ENCODE measurements at places on chromosomes 1 and 21.

GRCh38 chr1:225347123-225347683 lies 80.6 kb downstream of the LBR start:
- DNase-seq: no peak

GRCh38 chr1:40783001-40783905 lies at the start of gene KCNQ4:
TSS of gene KCNQ4 (plus strand) at chr1:40783787. CDS start at chr1:40784094, 307 bp downstream.
- DNase-seq: no peak

DNA sequence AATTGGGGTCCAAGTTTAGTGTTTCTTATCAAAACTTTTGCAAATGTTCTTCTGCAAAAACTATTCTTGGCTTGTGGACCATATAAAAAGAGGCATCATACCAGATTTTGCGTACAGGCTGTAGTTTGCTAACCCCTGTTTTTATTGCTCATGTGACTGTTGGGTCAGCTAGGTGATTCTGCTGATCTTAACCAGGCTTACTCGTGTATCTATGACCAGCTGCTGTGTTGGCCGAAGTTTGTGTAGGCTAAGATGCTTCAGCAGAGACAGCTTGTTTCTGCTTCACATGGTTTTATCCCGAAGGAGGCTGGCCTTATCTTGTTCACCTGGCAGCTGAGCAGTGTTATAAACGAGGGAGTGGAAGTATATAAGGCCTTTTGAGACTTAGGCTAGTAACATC lies 38.2 kb downstream of the POU2F1 start:
- no peak for DNase-seq

DNA sequence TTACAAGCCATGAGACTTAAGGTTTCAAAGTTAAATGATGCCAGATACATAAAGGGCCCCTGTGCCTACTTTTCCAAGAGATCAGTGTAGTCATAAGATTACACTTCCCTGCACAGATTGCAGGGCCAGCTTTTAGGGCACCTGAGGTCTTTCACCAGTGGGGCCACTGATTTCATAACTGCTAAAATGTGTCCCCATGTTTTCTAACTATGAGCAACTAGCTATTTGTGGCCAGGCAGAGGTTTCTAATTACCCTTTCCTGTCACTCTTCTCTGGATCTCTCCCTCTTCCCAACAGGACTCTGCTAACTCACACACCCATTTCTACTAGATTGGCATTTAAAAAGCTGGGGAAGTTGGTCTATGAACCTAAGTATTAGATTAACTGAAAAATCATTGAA lies 207.1 kb upstream of the SGIP1 start:
- DNase-seq: no peak

DNA sequence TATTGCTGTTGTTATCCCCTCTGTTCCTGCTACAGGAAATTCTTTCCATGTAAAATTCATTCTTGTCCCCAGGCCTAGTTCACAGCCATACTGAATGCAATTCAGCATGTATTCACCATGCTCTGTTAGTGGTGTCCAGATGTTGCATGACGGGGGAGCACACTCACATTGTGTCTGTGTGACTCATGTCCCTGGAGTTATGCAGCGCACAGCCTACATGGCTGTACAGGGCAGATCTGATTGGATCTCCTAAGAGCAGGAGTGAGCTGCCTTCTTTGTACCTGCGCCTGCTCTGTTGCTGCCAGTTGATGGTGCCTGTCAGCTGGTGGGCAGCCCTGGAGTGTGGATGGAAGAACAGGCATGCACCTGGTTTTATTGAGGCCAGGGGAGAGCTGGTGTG lies 17.6 kb downstream of the HTR6 start:
- no peak for DNase-seq

GRCh38 chr1:40045182-40045581 lies 4.7 kb downstream of the CAP1 start:
- DNase-seq: no peak

Measured in CD4-positive, alpha-beta T cell treated with Interleukin-12 subunit alpha and Interleukin-12 subunit beta, for 1 hour (primary cell).